ENCODE measurements at places on chromosomes 12 and 14.

- no peak for DNase-seq
These were observed 89.1 kb upstream of the RIC8B start for GRCh38 chr12:106685381-106685780.

GRCh38 chr12:95583933-95584332, 32.7 kb upstream of the USP44 start:
- no peak for DNase-seq

- no peak for DNase-seq
These were observed 100.4 kb downstream of the RFLNA start for GRCh38 chr12:124395284-124395752.

DNA sequence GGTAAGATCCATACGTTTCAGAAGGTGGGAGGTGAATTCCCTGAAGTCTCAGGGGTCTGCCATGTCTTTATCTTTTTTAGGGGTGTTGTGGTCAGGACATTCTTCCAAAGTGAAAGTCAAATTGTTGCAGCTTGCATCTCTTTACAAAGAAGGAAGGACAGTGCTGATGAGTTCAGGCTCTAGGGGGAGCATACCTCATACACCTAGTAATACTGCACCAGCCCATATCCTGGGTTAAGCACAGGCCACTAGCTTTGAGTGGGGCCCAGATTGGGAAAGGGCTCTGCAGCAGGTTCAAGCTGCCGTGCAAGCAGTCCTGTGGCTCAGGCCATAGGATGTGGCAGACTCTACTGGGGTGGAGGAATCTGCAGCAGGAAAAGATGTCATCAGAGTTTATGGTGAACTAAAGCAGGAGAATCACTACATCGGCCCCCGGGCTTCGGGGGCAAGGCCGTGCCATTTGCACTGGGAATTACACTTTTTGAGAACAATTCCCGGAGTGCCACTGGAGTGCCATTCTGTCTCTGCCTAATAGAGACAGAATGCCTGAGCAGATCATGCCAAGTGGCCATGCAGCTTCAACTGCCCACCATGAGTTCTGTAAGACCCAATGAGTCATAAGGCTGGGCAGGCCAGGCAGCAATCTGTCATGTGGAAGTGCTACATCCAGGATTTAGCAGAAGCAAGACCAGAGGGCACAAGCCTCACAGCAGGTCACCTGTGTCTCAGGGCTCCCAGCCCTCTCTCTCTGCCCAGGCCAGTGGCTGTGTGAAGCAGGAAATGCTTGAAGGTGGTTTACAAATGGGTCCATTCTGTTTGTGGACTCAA, 32.3 kb downstream of the DIO3 start:
- DNase-seq: no peak

- no peak for DNase-seq
These were observed 76.1 kb downstream of the GALNT4 start for GRCh38 chr12:89448526-89448925.

- DNase-seq: no peak
These were observed 94.7 kb upstream of the KRR1 start for GRCh38 chr12:75606151-75606550.

DNA sequence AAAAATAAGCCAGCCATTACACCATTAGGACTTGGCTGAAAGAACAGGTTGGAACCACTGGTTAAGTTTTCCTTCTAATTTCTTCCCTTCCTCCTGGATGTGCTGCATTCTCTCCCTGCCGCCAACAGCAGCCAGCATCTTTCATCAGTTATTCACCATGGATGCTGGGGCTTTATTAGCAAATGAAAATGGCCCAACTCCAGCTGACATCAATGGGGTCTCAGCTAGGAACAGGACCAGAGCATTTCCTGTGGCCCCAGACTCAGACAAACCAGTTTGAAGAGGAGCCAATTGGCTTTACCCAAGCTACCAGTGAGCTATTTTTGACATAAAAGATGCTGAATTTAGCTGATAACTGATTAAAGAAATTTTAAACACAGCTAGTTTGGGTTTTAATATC, 26.0 kb upstream of the TBX5 start:
- DNase-seq: no peak

- DNase-seq: no peak
These were observed 43.5 kb upstream of the LRIG3 start for GRCh38 chr12:58963844-58964243.

GRCh38 chr14:57293866-57294837, 25.4 kb downstream of the AP5M1 start:
- DNase-seq: no peak

- no peak for DNase-seq
These were observed 207.3 kb downstream of the LRIG3 start for GRCh38 chr12:58712976-58713375.
